ENCODE measurements at places on chromosomes 4 and X.

DNA sequence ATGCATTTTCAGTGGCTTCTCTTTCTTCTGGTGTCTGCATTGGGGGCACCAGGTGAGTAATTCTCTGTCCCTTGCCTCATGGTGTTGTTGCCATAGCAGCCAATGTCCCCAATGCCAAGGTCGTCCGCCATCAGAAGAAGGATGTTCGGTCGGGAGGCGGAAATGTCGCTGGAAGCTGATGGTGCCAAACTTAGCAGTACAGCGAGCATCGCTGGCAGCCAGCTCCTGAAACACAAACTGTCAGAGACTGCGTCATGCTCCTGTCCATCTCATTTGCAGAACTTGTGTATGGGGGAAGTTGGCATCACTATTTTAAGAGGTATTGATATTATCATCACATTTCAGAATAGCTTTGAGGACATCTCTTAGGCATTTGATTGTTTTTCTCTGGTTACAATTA, 29.1 kb upstream of the ARSD start:
- DNase-seq = no peak

DNA sequence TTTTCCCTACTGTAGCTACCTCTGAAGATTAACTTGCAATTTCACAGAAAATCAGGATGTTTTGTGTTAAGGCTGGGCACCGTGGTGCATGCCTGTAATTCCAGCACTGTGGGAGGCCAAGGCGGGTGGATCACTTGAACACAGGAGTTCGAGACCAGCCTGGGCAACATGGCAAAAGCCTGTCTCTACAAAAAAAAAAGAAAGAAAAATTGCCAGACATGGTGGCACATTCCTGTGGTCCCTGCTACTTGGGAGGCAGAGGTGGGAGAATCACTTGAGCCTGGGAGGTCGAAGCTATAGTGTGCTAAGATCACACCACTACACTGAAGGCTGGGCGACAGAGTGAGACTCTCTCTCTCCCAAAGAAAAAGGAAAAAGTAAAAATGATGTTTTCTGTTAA, 27.4 kb downstream of the APELA start:
- DNase-seq = no peak

DNA sequence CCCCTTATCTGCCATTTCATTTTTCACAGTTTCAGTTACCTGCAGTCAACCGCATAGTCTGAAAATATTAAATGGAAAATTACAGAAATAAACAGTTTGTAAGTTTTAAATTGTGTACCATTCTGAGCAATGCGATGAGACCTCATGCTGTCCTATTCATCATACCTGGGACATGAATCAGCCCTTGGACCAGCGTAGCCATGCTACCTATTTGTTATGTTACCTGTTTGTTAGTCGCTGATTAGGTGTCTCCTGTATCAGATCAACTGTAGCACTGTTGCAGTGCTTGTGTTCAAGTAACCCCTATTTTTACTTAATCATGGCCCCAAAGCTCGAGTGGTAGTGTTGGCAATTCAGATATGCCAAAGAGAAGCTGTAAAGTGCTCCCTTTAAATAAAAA, 492.2 kb upstream of the AADAT start:
- no peak for DNase-seq

- DNase-seq = no peak
Observed at GRCh38 chrX:144716187-144716586, 531.1 kb upstream of the SPANXN1 start.

DNA sequence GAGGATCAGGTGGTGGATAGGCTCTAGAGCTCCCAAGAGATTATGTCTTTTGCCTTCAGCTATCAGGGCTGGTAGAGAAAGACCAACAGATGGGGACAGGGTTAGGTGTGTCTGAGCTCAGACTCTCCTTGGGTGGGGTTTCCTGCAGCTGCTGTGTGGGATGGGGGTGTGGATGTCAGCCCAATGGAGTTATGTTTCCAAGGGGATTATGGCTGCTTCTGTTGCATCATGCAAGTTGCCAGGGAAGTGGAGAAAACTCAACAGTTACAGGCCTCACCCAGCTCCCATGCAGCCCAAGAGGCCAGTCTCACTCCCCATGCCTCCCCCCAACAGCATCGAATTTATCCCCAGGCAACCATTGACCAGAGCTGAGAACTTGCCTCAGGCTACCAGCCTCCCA, 80.2 kb upstream of the CDX4 start:
- DNase-seq = no peak

GRCh38 chr4:48011722-48012121, 4.8 kb downstream of the CNGA1 start:
- no peak for DNase-seq

DNA sequence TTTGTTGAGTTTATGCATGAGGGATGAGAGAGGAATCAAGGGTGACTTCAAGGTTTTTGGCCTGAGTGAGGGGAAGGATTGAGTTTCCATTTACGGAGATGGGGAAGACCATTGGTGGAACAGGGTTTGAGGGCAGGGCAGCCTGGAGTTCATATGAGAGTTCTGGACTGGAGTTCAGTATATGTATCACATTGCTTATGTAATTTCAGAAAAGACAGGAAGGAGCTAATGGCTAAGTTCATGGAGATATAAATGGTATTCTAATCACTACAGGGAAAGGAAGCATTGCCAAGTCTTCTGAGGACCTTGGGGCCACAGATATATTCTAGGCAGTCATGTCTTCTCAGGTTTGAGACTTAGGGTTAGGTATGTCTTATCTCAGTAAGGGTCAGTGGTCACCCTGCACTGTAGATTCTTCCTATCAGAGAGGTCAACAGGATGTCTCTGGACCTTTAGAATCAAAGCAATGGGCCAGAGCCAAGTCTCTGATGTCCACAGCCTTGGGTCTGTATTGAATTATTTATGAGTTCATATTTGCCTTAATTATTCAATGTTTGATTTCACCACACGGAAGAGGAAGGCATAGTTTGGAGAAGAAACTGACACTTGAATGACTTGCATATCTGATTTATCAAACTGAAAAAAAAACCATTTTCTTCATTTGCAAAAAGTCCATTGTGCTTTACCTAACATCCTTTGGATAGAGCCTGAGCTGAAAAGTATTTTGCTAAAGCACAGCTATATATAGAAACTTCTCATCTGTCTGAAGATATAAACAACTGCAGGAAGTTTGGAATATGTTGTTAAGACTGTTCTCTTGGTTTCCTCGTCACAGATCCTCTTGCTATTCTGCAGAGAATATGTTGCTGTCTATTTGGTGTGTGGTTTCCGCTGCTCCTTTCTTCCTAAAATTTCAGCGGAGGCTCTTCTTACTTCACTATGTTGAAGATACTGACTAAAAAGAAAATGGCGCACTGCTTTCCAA, 139.5 kb downstream of the PDGFRA start:
- no peak for DNase-seq

DNA sequence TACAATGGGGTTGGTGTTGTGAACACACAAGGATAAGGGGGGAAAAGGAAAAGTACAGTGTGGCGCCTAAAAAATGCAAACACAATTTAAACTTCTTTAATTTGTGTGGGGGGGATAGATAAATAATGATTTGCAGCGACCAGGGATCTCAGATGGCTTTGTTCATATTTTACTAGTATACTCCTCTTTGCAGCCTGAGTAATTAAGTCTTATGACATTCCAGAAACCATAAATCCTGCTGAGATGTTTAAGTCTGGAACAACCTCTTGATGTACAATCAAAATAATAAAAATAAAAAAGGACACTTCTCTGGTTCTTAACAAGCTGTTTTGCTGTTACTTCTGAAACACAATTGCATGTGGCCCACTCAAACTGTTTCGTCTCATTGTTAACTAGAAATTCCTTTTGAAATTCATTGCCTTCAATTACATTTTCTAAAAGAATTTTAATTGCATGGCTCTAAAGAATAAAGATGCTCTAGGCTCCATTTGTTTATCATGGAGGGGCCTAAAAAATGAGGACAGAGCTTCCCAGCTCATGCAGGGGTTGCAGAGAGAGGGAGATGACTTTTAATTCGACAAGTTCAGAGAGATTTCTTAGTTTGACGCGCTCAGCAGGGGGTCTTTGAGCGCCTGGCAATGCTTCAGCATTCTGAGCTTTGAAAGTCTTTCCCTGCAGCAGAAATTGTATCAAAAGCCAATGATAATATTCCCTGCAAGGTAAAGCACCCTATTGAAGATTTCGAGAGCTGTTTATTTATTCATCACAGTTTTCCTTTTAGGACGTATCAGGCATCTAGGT, 892.4 kb upstream of the TENM3 start:
- no peak for DNase-seq

- DNase-seq = no peak
Observed at GRCh38 chr4:80922941-80923340, 107.6 kb upstream of the BMP3 start.

DNA sequence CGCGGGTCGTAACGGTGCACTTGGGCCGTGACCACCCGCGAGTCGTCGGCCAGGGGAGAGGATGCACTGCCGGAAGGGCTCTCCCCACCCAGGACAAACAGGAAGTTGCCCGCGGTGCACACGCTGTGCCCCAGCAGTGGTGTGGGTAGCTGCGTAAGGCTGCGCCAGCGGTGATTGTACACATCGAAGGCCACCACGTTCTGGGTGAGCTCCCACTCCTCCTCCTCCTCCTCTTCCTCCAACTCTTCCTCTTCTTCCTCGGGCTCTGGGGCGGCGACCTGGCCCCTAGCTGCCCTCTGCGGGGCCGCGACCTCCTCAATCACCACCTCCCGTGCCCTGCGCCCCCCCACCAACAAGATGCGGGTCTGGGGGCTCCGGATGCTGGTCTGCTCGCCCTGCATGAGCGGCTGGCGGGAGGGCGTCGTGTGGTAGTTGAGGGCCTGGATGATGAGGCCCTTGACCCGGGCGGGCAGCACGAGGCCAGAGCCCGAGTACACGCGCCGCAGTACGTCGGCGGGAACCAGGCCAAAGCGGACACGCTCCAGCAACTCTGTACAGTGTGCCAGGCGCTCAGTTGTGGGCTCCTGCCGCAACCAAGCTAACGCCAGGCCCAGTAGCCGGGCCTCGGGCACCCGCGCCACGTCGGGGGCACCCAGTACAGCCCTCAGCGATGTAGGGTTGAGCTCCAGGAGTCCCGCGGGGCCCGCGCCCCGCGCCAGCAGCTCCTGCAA, 1.4 kb downstream of the KLHL34 start:
- no peak for DNase-seq

DNA sequence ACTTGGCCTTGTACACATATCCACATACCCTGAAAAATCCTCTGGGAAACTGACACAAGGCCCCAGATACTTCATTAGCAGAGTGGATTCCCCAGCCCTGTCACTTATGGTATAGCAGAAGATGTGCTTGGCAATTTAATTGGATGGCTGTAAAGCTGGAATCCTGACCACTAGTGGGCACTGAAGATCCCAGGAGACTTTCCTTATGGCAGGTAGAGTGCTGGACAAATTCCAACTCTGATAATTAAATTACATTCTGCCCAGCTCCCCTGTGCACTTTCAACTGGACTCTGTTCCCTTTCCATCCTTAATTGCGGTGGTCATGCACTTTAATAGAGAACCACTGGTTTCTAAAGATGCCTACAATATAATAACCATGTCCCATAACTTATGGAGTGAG, 119.8 kb downstream of the DCK start:
- no peak for DNase-seq

- no peak for DNase-seq
Observed at GRCh38 chrX:115559672-115560071, 1.3 kb upstream of the PLS3 start.

GRCh38 chr4:37246891-37247290, 2.3 kb downstream of the NWD2 start:
- no peak for DNase-seq

DNA sequence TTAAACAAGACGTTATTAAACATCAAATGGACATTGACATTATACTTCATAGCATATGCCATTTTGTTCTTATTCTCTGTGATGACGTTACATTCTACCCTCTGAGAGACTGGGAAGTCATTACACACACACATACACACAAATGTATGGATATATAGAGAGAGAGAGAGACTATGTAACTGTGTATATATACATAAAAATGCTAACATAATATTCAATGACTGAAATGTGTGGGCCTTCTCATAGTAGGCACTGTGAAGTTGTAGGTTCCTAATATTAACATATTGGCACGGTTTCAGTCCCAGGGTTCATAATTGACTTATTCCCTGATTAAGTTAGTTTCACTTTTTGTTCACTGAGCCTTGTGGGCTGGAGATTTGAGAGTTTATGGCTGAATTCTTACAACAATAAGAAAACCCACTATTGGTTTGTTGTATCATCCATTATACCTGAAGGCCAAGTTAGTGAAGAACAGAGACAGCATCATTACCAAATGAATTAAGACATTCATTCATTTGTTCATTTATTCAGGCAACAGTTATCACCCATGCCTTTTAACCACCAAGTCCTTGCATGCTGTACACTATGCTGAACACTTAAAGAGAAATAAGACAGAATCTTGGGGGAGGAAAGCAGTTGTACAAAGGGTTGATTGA, 68.5 kb downstream of the GAB1 start:
- DNase-seq = no peak

DNA sequence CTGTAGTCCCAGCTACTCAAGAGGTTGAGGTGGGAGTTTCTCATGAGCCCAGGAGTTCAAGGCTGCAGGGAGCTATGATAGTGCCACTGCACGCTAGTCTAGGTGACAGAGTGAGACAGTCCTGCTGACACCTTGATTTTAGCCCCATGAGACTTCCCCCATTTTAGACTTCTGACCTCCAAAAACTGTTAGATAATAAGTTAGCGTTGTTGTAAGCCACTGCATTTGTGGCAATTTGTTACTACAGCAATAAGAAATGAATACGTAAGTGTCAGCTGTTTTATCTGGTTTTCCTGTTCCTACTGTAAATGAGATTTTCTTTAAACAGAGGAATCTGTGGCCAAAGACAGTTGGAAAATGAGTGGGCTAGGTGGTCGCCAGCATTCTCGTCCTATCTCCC, 83.9 kb downstream of the ARHGAP10 start:
- no peak for DNase-seq

DNA sequence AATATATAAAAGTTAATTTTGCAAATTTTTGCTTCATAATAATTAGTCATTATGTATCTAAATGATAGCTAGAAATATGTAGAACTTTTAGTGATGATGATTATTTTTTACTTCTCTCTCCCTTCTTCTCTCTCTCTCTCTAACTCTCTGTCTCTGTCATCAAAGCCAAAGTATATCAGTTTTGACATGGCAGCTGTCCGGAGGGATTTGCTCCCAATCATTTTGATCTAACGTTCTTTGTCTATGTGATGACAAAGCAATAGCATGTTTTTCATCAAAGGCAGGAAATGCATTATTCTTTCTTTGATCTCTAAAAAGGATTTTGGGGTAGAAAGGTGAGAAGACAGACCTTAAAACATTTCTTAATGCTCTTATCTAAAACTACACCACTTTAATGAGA, 402.1 kb downstream of the PDGFC start:
- no peak for DNase-seq

DNA sequence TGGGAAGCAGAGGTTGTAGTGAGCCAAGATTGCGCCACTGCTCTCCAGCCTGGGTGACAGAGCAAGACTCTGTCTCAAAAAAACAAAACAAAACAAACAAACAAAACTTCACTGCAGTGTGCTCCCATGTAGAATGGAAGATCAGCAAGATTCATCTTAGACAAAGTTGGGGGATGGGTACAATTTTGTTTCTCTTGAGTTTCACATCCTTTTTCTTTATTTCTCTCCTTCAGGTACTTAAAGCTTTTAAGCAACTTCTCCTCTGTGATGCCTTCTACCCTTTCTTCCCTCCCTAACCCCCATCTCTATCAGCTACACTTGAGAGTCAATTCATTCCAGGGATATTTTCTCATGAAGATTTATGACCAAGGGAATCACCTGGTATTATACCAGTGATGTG, 15.5 kb upstream of the RBBP7 start:
- DNase-seq = no peak

Data from urinary bladder (tissue), 4 donors.